ENCODE measurements at places on chromosomes 1 and 21. TPM values are rescaled to one million over a fixed set of nuclear protein-coding genes. Genes with fewer than 3 reads are reported as not detected.

- peaks cover 20% of the 10 kb centered on the region for H3K27me3 ChIP-seq
- DNase-seq = no peak
- H3K4me3 ChIP-seq = no peak overlapping the region
- H3K36me3 ChIP-seq = no peaks in the 10 kb centered on the region
Measured at GRCh38 chr1:4033713-4034112, 133.6 kb upstream of the C1orf174 start.

GRCh38 chr1:225906467-225906866, 17.5 kb upstream of the LEFTY1 start:
- no peak overlapping the region for H3K27ac ChIP-seq
- H3K36me3 ChIP-seq = no peaks in the 10 kb centered on the region
- H3K4me3 ChIP-seq = no peak overlapping the region

GRCh38 chr1:37752583-37753471, 12.1 kb downstream of the EPHA10 start:
- no peak for DNase-seq
- no peak overlapping the region for H3K27ac ChIP-seq
- H3K27me3 ChIP-seq = peaks cover 70% of the 10 kb centered on the region
- H3K36me3 ChIP-seq = no peaks in the 10 kb centered on the region

- no peak for DNase-seq
- no peaks in the 10 kb centered on the region for H3K4me1 ChIP-seq
- H3K27me3 ChIP-seq = no peaks in the 10 kb centered on the region
- no peak overlapping the region for H3K4me3 ChIP-seq
Measured at GRCh38 chr1:85934516-85934915, 222.1 kb downstream of the COL24A1 start.

The LCE2C gene
- not detected for total RNA-seq
